ENCODE measurements at places on chromosomes 1 and 21.

- DNase-seq = peak; percentile 71
Measured at GRCh38 chr1:168421399-168422004, 122.3 kb downstream of the XCL2 start.

DNA sequence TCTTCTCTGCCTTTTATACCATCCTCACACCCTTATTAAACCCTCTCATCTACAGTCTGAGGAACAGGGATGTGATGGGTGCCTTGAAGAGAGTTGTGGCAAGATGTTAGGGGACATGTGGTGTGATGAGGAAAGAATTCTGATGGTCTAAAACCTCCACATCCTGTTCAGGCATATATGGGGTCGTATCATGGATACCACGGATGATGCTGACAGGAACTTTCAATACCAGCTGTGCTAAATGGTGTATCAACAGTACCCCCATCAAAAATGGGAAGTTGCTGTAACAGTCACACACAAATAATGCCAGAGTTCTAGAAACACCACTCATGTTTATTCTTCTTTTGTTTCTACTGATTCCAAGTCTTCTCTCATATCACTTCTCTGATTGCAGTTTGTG is 12.9 kb downstream of the OR2T6 start:
- no peak for DNase-seq

- DNase-seq = no peak
Measured at GRCh38 chr1:241834733-241835377, 13.1 kb upstream of the EXO1 start.

GRCh38 chr1:177133977-177134538 is 30.5 kb downstream of the ASTN1 start:
- no peak for DNase-seq

DNA sequence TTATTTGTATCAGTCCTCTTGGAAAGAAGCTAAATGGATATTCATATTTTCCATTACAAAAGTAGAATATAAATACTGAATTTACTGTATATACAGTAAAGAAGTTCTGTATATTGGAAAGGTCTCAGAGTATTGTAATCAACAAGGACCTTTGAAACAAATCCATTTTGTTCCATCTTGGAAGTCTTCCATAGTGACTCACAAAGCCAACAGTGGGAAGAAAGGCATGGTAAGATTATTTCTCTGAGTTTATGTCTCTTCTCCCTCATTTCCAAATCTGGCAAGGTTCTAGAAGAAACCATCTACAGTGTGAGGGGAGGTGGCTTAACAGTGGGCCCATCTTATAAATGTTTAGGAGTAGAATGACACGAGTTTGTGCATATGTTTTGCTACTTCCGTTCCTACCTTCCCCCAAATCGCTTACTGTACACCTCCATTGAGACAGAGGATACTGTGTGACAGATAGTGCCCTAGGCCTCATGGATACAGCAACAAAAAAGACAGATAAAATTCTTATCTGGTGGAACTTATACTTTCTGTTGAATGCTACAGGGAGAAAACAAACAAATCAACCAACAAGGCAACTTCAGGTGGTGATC is 22.1 kb upstream of the SSX2IP start:
- DNase-seq = no peak

DNA sequence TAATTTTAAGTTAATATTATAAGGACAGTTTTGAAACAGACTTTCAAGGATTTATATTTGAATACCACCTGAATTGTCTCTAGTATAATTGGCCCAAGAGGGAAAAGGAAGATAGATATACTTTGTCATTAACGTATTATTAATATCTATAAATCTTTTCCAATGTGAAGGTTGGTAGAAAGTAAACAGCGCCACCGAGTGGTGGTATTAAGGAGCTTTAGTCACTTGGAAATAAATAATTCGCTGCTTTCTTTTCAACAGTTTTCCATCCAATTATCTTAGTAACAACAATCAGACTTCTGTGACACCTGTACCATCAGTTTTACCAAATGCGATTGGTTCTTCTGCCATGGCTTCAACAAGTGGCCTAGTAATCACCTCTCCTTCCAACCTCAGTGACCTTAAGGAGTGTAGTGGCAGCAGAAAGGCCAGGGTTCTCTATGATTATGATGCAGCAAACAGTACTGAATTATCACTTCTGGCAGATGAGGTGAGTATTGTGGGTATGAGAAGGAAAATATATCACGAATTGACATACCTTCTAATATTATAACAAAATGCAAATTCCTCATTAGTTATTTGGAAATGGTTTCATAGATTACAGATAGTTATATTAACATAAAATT is 37.7 kb downstream of the SH3GLB1 start:
- DNase-seq = peak; percentile 30

DNA sequence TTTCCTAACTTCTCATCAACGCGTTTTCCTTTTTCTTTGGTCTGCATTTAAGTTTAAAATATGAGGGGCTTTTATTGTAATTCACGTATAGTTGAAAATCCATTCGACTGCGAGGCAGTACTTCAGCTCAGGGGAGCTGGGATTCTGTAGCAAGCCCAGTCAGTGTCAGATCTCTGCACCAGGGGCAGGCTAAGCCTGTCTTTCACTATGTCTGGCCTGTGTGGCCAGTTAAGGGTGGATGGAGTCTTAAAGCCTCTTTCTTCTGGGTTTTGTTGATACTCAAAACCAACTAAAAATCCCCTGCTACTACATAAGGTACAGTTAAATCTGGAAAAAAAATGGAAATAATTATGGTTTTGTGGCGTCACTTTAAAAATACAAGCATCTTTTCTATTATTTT is 124.7 kb downstream of the TYW3 start:
- no peak for DNase-seq

DNA sequence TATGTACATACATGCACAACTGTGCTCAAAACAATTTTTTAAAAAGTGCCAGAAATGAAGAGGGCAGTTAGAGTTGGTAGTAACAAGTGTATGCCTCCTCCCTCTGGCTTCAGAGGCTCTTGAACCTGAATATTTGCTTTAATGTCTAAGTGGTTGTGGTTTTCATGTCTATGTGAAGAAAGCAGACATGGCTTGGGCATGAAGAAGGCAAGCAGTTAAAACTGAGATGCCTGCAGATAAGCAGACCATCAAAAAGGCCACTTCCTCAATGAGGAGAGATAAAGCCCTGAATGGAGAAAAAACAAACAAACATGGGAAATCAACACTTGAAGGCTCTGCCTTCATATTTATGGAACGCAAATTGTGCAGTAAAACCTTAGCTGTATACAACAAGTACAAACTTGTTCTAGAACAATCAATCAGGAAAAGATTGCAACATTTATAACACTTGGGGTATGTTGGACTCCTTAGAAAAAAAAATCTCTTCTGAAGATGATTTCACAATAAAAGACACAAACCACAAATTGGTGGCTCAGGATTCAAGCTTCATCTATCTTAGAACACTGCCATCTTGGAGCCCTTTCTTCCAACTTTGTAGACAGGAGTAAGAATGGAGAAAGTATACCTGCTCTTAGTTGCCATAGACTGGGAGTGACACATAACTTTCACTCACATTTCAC is 52.7 kb upstream of the PLA2G4A start:
- DNase-seq = no peak

All from CD4-positive, alpha-beta T cell treated with Interleukin-6 at 100 ng/mL for 8 hours (primary cell).